NCI-H1092 treated with DMSO at 0.1 percent for 48 hours (cell line): ENCODE measurements at places on chromosomes 6 and 20.
A peak's percentile ranks its signal among the peaks of the same experiment; 100 is the strongest.

GRCh38 chr6:22808466-22808865 is 239.1 kb downstream of the HDGFL1 start:
- DNase-seq = no peak

- peak; percentile 66 for DNase-seq
These were observed 36.3 kb upstream of the DACT2 start for GRCh38 chr6:168355716-168356522.

- DNase-seq = no peak
These were observed 15.4 kb downstream of the SRSF3 start for GRCh38 chr6:36609582-36609981.

GRCh38 chr20:56433880-56434255 is 21.8 kb downstream of the CASS4 start:
- no peak for DNase-seq

DNA sequence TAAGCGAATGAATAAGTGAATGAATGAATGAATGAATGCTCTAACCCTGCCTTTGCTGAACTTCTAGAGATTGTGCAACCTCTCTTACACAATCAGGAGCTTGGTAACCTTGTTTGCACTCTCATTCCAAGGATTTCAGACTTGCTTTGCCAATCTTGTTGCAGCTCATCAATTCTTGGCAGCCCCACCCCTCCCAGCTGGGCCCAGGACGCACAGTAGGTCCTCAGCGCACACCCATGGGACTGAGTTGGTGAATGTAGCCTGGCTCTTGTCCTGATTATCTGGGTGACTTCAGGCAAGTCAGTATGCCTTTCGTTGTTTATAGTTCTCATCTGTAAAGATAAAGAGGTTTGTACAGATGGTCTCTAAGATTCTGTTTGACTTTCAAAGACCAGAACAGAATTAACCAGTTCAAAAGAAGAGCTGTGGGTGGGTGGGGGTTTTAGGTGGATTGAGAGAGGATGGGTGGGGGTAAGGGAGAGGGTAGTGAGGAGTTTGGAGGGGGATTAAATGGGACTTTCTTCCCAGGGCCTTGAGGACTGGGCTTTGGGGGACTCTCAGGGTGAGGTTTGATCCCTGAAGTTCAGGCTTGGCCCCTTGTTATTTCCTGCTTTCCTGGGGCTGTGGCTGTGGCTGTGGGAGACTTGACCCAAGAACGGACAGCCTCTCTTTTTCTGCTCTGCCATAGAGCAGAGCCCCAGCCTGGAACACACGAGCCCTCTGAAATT is 33.2 kb downstream of the VEGFA start:
- DNase-seq = no peak

DNA sequence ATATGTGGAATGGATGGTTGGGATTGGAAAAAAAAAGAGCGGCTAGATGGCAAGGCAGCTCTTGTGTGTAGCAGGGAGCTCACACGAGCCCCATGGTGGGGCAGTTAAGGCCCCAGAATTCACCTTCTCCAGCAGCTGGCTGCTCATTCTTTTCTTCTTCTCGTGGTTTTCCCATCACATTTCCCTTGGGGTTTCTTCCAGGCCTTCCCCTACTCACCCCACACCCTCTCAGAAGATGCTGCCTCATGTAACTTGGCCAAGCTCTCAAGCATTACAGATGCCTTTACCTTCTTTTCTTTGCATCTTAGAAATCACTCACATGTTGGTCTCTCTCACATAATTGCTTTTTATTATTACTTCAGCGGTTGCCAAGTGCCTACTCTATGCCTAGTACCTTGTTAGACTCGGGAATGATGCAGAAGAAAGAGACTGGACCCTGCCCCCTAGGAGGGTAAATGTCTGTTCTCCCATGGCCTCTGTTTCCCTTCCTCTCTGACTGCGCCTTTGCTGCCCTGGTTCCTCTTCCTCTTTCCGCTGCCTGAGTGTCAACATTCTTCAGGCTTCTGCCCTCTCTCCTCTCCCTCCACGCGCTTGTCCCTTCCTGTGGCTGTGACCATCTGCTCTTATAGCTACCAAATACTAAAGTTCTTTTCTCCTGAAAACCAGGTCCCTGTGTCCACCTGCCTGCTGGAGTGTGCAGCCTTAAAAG is 28.6 kb downstream of the PPARD start:
- DNase-seq = no peak

- no peak for DNase-seq
These were observed 12.2 kb downstream of the LIN28B start for GRCh38 chr6:104969108-104969507.

GRCh38 chr6:13278164-13278563 is 50.2 kb downstream of the TBC1D7 start:
- no peak for DNase-seq

GRCh38 chr6:54111341-54112045 is at the start of gene MLIP:
TSS of gene MLIP (plus strand) at chr6:54111443. CDS start at chr6:54111480, 37 bp downstream.
- DNase-seq = no peak

GRCh38 chr6:163309491-163310026 is 105.0 kb upstream of the QKI start:
- no peak for DNase-seq

DNA sequence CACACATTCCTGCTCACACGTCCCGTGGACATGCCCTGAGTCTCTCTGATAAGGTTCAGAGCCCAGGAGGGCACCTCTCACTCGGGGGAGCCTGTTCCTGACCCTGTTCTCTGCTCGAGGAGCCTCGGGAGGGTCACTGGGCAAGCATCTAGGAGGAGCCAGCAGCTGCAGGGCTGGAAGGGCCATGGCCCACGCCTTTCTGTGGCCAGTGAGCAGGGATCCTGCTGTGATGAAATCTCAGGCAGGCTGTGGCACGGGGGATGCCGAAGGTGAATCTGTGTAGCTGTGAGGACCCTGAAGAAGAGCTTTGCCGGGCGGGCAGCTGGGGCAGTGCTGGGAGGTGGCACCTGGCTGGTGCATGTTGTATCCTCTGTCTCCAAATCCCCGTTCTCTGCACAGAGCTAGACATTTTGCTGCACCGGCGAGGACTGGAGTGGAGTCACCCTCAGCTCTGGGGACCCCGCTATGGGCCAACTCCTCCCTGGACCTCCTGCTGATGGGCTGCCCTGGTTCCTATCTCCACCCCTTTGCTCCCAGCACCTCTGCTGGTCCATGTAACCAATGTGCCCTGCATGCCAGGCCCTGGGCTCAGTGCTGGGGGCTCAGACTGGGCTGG is 7.1 kb upstream of the NPBWR2 start:
- no peak for DNase-seq

DNA sequence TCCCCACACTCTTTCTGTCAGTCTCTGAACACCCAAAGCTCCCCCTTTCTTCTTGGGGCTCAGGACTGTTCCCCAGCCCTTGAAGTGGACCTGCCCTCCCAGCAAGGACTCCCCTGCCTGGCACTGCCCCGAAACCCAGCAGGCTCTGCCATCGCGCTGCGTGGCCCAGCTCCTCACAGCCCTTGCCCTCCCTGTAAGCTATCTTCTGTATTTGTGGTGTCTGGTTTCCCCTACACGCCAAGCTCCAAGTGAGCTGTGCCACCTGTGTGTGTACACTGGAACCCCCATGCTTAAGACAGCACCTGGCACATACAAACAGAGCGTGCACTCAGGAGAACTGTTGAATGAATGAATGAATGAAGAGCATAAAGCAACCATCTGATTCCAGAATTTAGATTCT is 57.7 kb downstream of the TMEM242 start:
- peak; percentile 79 for DNase-seq

DNA sequence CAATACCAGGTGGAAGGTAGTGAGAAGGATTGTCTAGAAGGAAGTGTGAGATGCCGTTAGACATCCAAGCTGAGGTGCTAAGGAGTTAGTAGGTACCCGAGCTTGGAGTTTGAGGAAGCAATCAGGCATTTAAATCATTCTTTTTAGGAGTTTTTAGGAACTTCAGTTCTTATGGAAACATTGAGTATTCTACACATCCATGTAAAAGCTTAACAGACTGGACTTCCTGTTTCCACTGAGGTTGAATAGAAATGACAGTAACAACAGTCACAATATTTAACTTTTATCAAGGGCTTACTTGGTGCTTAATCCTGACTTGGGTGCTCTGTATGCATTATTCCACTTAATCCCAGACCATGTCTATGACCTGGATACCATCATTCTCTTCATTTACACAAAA is 136.4 kb downstream of the UST start:
- DNase-seq = no peak

- peak; percentile 1 for DNase-seq
These were observed 151.6 kb upstream of the GMDS start for GRCh38 chr6:2396846-2397630.

- DNase-seq = no peak
These were observed 102.1 kb downstream of the DTNBP1 start for GRCh38 chr6:15560713-15561112.

- no peak for DNase-seq
These were observed 605 bp downstream of the COX4I2 start for GRCh38 chr20:31638317-31638716.

GRCh38 chr6:84763886-84764331 is 489 bp downstream of the TBX18 start:
- peak; percentile 69 for DNase-seq

- no peak for DNase-seq
These were observed 564.3 kb upstream of the MARCKS start for GRCh38 chr6:113292646-113293422.

DNA sequence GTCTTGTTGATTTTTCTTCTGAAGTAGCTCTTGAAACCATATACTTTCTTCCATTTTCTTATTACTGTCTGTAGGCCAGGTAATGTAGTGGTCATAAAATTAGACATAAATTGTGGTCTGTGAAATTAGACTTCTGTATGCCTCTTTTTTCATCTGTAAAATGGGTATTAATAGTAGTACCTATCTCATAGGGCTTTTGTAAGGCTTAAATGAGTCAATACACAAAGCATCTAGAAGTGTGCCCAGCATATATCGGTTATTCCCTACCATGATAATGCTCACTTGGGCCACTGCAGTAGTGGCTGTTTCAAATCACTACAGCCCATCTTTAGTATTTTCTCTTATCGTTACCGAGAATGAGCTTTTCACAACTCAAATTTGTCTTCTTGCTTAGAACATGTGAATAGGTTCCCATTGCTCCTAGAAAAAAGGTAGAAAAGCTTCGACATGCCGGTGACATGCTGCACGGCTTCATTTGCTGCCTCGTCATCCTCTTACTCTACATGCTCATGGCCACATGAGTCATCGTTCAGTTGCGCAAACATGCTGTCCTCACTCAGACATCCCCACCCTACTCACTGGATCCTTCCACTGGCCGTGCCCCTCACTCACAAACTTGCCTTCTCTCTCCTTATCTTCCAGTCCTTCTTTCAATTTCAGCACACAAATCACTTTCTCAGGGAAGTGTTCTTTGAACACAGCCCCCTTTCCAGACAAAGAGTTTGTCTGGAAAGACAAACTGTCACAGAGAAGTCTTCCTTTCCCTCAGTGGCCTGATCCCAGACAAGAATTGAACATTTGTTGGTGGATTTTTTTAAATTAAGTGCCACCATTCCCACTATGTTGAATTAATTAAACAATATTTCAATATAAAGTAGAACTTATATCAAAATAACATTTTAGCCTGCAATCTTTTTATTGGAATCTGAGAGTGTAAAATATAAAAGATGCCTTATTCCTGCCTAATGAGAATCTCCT is 32.2 kb upstream of the ERVFRD-1 start:
- no peak for DNase-seq

DNA sequence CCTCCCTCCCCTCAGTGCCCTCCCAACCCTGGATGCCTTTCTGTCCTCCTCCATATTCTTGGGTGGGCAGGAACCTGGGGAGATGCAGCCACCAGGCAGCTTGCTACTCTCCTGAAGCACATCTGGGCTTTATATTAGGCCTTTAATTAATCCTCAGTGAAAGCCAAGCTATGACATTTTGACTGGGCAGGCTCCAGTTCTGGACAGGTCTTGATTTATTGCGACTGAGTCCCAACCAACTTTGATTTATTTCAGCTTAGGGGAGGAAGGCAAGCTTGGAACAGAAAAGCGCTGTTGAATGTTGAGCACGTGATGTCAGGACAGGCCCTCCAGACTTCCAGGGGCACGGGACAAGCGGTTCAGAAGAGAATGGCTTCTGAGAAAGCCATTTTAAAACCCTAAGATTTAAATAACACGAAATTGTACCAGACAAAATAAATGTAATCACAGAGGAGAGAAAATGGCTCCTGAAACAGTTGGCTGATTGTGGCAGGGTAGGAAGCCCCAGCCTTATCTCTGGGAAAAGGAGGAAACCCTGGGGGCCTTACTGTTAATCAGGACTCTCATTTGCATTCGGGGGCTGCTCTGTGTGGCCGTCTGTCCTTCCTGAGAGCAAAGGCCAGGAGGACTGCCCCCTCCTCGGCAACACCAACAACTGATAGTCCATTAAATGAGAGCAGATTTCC is 294.2 kb downstream of the FOXC1 start:
- DNase-seq = no peak

DNA sequence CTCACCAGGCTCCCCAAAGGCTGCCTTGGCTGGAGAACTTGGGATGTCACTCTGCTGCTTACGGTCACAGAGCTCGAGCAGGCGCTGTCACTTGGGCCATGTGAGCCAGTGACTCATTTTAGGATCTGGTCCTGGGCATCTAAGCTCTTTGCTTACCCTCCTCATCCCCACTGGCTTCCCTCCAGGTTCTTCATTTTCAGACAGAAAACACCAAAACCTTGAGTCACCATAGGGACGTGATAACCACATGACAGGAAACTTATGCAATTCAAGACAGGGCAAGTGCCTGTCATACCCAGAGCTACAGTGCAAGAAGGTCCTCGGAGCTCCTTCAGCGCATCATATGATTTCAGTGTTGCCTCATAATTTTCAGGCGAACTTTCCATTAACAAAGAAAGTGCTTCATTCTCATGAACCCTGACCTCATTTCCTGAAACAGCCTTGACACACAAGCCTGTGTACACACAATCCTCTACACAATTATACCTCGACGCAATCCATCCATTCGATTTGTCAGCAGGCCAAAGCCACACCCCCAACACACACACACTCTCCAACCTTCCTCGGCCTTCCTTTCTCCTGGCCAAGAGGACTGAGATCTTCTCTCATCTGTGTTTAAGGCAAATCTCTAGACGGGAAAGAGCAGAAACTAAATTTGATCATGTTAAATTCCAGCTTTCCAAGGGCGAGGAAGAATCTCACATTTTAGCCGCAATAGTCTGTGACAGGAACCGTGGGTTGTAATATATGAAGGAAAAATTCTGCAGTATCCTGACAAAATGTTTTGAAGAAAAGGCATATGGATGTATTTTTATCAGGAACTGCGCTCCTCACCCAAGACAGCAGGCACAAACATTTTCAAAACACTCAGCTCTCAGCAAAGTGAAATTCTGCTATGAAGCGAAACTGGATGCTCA is 25.3 kb downstream of the TBC1D7 start:
- DNase-seq = no peak

GRCh38 chr6:141470810-141471209 is 661.9 kb upstream of the GJE1 start:
- no peak for DNase-seq

DNA sequence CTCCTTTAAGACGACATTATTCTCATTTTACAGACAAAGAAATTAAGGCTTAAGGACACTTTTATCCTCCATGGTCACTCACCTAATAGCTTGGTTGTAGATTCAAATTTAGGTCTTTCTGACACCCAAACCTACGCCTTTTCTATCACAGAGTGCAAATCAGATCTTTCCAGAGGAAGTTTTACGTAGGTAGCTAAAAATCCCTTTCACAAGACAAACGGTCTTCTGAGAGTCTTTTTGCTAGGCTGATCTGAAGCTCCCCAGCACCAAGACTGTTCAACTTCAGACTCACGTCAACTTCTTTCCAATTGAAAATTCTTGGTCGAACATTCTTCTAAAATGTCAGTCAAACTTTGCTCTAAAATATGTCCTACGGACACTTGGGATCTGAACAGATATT is 46.5 kb downstream of the BLOC1S5 start:
- DNase-seq = no peak

- DNase-seq = no peak
These were observed 62.4 kb upstream of the STXBP5 start for GRCh38 chr6:147141711-147142308.
